Smooth muscle cell of the pulmonary artery (primary cell): ENCODE measurements at places on chromosomes 16 and 17. TPM values are rescaled to one million over a fixed set of nuclear protein-coding genes. Genes with fewer than 3 reads are reported as not detected.

ZNF624 gene
- 4.4 and 5.2 TPM in 2 replicates for total RNA-seq

SUZ12 gene
- 23.3 and 24.0 TPM in 2 replicates for total RNA-seq

MED9 gene
- total RNA-seq = 8.7 and 9.4 TPM in 2 replicates

CLDN6 gene
- 0.13 and 0.46 TPM in 2 replicates for total RNA-seq

KCNH6 gene
- not detected in 2 replicates for total RNA-seq

RAD51D gene
- 6.1 and 7.0 TPM in 2 replicates for total RNA-seq

PIRT gene
- not detected in 2 replicates for total RNA-seq

IGSF6 gene
- total RNA-seq = not detected in 2 replicates

BTBD17 gene
- not detected in 2 replicates for total RNA-seq

USP7 gene
- 58.6 and 81.7 TPM in 2 replicates for total RNA-seq

ZNF785 gene
- total RNA-seq = 10.2 and 10.6 TPM in 2 replicates

ABCC3 gene
- total RNA-seq = 18.2 and 29.7 TPM in 2 replicates

CRHR1 gene
- not detected in 2 replicates for total RNA-seq

KRT33A gene
- total RNA-seq = not detected in 2 replicates

DNAAF8 gene
- 1.0 and 1.2 TPM in 2 replicates for total RNA-seq
